Caki2 (cell line): ENCODE measurements at places on chromosomes 7 and 10.

DNA sequence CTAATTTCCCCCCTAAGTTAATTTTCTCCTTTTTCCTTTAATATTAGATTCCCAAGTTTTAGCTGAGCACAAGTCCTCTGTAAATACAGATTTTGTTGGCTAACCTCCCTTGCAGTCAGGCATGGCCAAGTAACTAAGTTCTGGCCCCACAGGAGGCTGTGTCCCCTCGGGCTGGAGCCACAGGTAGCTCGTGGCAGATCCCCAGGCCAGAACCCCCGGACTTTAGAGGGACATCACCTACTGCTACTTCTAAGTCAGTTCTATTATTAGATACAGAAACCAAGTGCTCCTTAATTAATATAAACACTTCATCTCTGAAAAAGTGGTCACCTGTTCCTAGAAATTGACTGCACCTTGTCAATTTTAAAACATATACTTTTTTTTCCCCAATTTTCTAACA lies 46.1 kb upstream of the NCAPG2 start:
- no peak for DNase-seq

GRCh38 chr10:79266084-79266483 lies 81.2 kb upstream of the PPIF start:
- DNase-seq, result no peak

- no peak for DNase-seq
Observed at GRCh38 chr7:133003052-133003910, 78.6 kb downstream of the CHCHD3 start.

GRCh38 chr7:19112274-19113001 lies 5.0 kb downstream of the TWIST1 start:
- DNase-seq, result no peak

- DNase-seq, result no peak
Observed at GRCh38 chr7:75806560-75807307, 6.9 kb downstream of the CCL24 start.

DNA sequence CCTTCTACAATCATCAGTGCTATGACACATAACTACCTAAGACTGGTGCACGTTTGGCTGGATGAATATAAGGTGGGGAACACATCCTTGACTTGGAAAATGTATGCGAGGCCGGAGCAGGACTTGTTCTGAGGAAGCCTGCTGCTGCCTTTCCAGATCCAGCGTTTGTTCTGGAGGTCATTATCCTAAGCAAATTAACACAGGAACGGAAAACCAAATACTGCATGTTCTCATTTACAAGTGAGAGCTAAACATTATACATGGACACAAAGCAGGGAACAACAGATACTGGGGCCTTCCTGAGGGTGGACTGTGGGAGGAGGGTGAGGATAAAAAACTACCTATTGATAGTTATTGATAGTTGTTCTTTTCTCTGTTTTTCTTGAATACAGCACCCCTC lies 10.8 kb upstream of the GALNT11 start:
- no peak for DNase-seq

DNA sequence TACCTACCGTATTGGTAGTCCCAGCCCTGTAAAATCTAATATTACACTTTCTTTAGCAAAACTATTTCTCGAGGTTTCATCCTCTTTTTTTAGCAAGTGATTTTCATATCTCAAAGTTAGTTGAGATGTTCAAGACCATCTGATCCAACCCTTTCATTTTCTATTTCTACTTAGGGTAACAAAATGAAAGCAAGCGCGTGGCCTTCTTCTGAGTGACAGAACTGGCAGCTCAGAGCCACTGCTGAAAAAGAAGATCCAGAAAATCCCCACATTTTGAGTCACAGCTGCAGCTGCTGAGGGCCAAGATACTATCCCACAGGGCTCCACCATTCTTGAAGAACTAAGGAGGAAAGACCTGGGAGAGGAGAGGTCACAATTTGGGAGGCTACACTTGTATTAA lies 24.8 kb upstream of the ZNF800 start:
- no peak for DNase-seq

GRCh38 chr7:381211-382042 lies 91.5 kb downstream of the FOXL3 start:
- DNase-seq, result no peak

DNA sequence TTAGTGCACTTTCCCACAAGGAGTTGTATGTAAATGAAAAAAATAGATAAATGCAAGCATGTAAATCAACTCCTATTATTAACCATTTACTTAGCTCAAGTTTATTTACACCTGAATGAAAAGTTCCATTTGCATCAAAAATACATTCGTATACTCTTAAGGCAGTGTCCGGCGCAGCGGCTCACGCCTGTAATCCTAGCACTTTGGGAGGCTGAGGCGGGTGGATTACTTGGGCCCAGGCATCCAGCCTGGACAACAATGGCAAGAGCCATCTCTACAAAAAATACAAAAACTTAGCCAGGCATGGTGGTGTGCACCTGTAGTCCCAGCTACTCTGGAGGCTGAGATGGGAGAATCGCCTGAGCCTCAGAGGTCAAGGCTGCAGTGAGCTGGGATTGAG lies 4.2 kb upstream of the IDI2 start:
- DNase-seq, result no peak

GRCh38 chr10:77348082-77348481 lies 289.5 kb downstream of the KCNMA1 start:
- DNase-seq, result no peak

DNA sequence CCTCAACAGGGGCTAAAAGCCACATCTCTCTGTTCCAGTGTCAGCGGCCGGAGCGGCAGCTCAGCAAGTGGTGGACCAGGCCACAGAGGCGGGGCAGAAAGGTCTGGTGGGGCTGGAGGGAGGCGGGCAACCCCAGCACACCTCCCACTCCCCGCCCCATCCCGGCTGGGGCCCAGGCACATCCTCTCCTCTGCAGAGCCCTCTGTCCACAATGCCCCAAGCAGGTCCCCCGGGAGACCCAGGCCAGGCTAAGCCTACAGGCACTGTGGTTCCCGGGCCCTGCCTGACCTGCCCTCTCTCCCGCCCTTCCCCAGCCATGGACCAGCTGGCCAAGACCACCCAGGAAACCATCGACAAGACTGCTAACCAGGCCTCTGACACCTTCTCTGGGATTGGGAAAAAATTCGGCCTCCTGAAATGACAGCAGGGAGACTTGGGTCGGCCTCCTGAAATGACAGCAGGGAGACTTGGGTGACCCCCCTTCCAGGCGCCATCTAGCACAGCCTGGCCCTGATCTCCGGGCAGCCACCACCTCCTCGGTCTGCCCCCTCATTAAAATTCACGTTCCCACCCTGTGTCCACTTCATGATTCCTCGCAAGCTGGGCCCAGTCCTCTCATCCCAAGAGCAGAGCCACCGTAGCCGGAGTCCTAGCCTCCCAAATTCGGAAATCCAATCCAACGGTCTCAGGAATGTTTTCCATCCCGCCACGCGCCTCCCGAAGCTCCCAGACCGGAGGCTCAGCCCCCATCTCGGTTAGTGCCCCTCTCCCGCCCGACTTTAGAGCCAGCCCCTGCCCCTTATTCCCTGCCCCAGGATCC lies 2.1 kb downstream of the ADIRF start:
- peak; percentile 80 for DNase-seq

DNA sequence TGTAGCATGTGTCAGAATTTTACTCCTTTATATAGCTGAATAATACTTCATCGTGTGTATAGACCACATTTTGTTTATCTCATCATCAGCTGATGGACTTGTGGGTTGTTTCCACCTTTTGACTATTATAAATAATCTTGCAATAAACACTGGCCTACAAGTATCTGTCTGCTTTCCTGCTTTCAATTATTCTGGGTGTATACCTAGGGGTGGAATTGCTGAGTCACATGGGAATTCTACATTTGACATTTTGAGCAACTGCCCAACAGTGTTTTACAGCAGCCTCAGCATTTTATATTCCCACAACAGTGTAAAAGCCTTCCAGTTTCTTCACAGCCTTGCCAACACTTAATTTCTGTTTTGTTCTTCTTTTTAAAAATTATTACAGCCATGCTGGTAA lies 200.3 kb upstream of the PRSS1 start:
- DNase-seq, result no peak

DNA sequence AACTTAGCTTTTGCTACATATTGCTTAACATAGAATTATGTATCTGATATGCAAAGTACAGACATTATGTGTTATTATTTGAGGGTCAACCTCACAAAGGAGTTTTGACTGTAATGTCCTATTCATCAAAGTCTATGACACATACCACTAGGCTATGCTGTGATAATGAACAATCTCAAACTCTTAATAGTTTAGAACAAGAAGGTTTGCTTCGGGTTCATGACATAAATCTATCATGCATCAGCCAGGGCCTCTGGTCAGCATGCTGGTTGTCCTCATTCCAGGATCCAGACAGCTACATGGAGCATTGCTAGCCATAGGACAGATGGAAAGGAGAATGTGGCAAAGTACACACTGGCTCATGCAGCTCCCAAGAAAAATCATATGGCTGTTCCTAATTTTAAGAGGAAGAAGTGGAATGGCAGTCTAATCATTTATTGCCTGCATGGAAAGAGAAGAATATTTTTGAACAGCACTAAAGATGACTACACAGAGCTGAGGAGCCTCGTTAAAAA lies 332.1 kb downstream of the GPR158 start:
- no peak for DNase-seq

DNA sequence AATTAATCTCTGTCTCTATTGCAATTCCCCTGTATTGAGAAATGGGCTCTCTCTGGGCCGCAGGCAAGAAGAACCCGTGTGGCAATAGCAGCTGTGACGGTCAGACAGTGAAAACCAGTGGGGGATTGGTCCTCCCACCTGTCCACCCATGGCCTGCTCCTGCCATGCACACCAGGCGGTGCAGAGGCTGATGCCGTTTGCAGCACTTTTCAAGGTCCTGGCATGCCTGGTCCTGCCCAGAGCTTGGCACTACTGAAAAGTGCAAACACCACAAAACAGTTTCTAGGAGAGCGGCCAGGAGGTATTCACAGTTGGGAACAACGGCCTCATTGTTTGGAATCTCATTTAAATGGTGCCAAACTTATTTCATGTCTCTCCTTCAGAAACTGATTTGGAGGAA lies 41.5 kb downstream of the PSPH start:
- DNase-seq, result peak; percentile 41

DNA sequence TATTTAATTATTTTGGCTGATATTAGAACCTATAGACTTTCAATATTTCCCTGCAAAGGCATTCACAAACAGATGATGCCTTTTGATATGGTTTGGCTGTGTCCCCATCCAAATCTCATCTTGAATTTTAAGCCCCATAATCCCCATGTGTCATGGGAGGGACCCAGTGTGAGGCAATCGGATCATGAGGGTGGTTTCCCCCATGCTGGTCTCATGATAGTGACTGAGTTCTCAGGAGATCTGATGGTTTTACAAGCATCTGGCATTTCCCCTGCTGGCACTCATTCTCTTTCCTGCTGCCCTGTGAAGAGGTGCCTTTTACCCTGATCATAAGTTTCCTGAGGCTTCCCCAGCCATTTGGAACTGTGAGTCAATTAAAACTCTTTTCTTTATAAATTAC lies 9.3 kb upstream of the PNLIPRP3 start:
- DNase-seq, result no peak

DNA sequence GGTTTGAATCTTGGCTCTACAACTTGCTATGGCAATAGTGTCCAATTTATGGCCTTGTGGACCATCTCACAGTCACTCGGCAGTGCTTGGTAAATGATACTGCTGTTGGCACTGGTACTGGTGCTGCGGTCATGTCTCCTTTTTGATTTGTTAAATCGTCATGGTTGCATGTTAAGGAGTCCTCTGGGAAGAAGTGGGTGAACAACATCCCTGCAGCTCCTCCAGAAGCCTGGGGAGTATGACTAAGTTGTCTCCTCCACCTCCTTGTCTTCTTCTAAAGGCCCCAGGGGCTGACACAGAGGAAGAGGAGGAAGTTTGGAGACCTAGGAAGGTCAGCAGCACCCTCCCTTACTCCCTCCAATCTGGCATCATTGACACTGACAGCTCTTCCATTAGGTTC lies 8.5 kb downstream of the ITPRIP start:
- no peak for DNase-seq

GRCh38 chr7:139597028-139597427 lies 73.5 kb downstream of the CLEC2L start:
- DNase-seq, result no peak

GRCh38 chr7:41103331-41103730 lies 599.6 kb downstream of the INHBA start:
- no peak for DNase-seq

GRCh38 chr7:155258226-155258560 lies 39.5 kb upstream of the INSIG1 start:
- no peak for DNase-seq

DNA sequence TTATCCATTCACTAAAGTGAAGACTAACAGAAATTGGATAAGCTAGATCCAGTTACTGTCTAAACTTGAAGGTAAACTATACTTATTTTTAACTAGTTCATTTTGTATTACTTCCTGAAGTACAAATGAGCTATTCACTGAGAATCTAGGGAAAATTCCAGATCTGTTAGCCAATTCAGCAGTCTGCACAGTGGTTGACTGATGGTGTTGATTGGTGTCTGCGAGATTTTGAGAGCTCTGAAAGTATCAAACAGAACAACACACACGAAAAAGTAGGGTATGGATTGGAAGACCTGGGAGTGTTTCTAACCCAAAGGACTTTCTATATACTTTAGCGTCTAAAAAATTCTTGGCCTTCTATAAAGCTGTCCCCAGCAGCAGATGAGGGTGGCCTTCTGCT lies 33.6 kb upstream of the AGR2 start:
- DNase-seq, result no peak

DNA sequence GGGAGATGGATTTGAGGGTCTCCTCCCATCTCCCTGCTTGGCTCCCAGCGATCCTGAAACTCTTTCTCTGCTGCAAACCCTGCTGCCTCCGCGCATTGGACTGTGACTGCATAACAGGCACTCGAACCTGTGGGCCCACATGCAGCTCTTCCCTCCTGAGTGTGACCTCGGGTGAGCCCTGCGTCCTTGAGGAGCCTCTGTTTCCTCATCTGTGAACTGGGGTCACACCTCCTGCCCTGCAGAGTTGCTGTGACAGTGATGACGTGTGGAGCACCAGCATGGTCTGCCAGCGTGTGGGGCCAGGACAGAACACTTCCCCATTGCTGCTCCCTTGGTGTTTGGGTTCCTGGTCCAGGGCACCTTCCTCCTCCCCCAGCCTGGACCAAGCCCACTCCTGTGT lies 46.9 kb upstream of the PSMG3 start:
- DNase-seq, result no peak

GRCh38 chr7:116037401-116037800 lies 6.8 kb upstream of the TFEC start:
- no peak for DNase-seq

DNA sequence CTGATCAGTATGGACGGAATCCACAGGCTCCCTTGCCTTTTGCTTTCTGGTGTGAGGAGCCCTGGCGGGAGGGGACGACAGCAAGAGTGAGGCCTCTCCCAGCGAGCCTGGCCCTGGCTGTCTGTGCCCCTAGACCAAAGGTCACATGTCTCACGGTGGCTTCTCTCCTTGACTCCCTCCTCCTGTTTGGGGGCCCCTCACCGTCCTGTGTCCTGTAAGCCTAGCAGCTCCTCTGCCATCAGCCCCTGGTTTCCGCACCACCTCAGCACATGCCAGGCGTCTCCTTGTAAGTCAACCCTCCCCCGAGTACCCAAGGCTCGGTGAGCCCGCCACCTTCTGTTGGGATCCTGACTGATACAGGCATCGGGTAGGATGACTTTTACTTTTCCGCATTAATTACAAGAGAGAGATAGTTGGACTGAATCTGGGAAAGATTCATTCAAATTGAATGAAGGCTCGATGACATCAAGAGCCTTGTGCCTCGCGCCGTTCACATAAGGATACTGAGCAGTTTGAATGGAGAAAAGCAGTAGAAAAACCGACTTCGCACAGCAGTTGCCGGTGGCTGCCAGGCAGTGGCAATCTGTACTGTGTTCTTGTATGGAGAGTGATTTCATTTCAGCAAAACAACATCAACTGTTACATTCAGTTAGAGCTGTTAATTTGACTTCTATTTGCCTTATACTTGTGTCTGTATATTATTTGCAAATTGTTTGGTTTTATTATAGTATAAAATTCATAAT lies 119.8 kb downstream of the XRCC2 start:
- DNase-seq, result no peak
